A172 (cell line): ENCODE measurements at places on chromosomes 2 and 18. TPM values are rescaled to one million over a fixed set of nuclear protein-coding genes. Genes with fewer than 3 reads are reported as not detected.
A peak's percentile ranks its signal among the peaks of the same experiment; 100 is the strongest.

- no peak for DNase-seq
These were observed 196.8 kb downstream of the PPP1R1C start for GRCh38 chr2:182182436-182182835.

DNA sequence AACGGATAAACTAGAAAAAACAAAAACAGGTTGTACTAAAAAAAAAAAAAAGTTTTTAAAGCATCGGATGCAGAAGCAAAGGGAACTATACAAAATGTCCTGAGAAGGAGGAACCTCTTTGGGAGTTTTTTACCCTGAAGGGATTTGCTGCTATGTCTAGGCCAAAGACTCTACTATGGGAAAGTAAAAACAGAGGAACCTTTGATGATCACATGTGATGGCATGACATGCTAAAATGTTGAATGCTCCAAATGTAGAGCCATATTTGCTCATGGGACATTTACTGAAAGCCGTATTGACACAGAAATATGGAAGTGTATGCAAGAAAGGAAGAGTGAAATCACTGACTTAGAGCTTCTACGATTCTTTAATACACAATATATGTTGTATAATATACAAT is 992.0 kb upstream of the ZEB2 start:
- no peak for DNase-seq

DNA sequence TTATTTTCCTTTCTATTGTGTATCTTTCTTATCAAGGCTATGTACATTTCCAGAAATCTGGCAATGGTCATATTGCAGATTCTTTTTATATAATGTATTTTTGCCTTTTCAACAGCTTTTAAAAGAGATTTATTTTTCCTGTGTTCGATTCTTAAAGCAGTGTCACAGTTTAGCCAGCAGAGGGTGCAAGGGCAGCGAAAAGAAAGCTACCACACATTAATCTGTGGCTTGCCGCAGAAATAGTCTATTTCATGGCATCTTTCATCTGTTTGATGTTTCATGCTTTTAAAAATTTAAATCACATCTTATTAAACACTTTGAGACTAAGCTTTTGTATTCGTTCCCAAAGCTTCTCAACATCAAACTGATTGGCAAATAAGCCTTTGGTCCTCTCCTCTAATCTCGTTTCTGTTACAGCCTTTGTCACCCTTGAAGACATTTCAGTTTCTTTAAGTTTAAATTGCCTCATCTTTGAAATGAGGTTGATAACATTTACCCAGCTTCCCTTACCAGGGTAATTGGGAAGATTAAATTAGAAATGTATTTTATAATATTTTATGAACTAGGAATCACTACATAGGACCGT is 73.3 kb downstream of the PIK3C3 start:
- DNase-seq: peak; percentile 18

- DNase-seq: peak; percentile 23
These were observed 1994.5 kb upstream of the PIK3C3 start for GRCh38 chr18:39960550-39960949.

DNA sequence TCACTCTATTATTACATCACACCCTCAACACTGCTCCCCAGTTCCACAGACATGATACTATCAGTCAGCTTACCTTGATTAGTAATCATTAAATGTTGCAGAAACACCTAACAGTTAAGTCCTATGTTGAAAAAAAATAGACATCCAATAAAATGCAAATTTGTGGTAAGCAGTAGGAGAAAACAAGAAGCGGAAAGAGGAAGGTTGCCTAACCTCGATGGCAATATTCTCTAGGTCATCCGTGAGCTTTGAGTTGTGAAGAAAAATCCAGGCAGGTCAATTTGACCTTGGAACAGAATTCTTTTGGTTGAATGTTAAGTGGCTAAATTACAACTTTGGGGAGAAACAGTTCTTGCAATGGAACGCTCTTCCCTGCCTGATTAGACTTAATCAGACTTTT is 264.4 kb downstream of the AFF3 start:
- DNase-seq: no peak

DNA sequence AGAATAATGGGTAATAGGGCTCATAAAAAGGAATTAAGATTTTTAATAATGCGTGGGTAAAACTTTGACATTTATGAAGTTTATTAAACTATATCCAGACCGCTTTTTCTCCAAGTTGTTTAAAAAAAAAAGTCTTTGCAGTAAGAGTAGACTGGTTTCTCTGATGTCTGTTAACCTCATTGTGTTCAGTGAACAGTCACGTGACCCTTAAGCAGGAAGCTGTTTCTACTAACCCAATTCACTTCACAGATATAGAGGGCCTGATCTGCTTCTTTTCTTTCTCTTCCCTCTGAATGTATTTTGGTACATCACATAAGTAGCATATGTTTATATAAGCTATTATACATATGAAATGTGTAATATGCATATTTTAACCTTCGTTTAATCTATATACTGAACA is 1011.3 kb upstream of the CELF4 start:
- no peak for DNase-seq

GRCh38 chr18:35582899-35583558 is 1.5 kb downstream of the GALNT1 start:
- no peak for DNase-seq

IL36B gene
- total RNA-seq: 0.19 TPM in 1 of 2 replicates, not detected in the other

KIF5C gene
- 14.6 and 22.9 TPM in 2 replicates for total RNA-seq

DSEL gene
- 5.9 and 6.8 TPM in 2 replicates for total RNA-seq

DNER gene
- total RNA-seq: 59.8 and 68.3 TPM in 2 replicates

CXCR2 gene
- 0.17 TPM in 1 of 2 replicates, not detected in the other for total RNA-seq

HOXD4 gene
- total RNA-seq: 0.77 and 3.9 TPM in 2 replicates
